Endodermal cell (in vitro differentiated cells): ENCODE measurements at places on chromosomes 1 and 21. TPM values are rescaled to one million over a fixed set of nuclear protein-coding genes. Genes with fewer than 3 reads are reported as not detected.

Gene KLF17
- not detected in 2 replicates for total RNA-seq

Gene TRIM67
- 0.04 to 0.08 TPM in 2 of 3 replicates, not detected in the other for total RNA-seq

Gene FLAD1
- total RNA-seq = 14.8 to 65.0 TPM (median 61.9 TPM) in 3 replicates

Gene EPHA2
- total RNA-seq = 56.5 to 57.8 TPM (median 57.2 TPM) in 3 replicates

Gene USF1
- total RNA-seq = 37.5 to 55.5 TPM (median 52.1 TPM) in 3 replicates

Gene AVPR1B
- total RNA-seq = 0.11 and 0.18 TPM in 2 replicates

Gene CGN
- total RNA-seq = 32.6 to 41.7 TPM (median 39.7 TPM) in 3 replicates

Gene PTAFR
- total RNA-seq = 0.49 to 0.61 TPM (median 0.58 TPM) in 3 replicates

Gene LIPI
- total RNA-seq = not detected in 2 replicates

Gene OR2T11
- not detected in 3 replicates for total RNA-seq

Gene RWDD3
- 31.3 and 35.5 TPM in 2 replicates for total RNA-seq
